ENCODE measurements at places on chromosomes 12 and 14. TPM values are rescaled to one million over a fixed set of nuclear protein-coding genes. Genes with fewer than 3 reads are reported as not detected.
A peak's percentile ranks its signal among the peaks of the same experiment; 100 is the strongest.

The XRCC3 gene
- 68.8 TPM for total RNA-seq

- H3K4me3 ChIP-seq: no peak overlapping the region
- H3K27me3 ChIP-seq: peaks cover 5% of the 10 kb centered on the region
- H3K36me3 ChIP-seq: no peaks in the 10 kb centered on the region
- DNase-seq: no peak
These were observed 30.7 kb downstream of the TMEM229B start for GRCh38 chr14:67457782-67458181.

DNA sequence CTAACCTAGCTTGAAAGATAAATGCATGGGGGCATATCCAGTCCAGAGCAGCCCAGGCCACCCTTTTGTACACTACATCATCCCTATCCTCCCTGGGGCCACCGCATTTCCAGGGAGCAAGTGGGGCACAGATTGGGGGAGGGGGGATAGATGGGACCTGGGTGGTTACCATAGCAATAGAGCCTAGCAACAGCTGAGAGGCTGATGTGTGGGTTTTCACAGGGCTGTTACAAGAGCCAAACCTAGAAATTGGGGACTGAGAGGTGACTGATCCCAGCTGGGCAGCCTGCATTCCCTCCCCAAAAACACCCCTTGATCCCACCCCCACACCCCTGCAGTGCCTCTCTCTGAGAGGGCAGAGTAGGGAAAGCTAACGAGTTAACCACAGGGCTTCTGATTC, 3.7 kb upstream of the ZNF384 start:
- H3K36me3 ChIP-seq: peaks cover 5% of the 10 kb centered on the region
- no peak overlapping the region for H3K4me3 ChIP-seq
- peaks cover 13% of the 10 kb centered on the region for H3K4me1 ChIP-seq
- no peak overlapping the region for H3K27ac ChIP-seq
- H3K27me3 ChIP-seq: peaks cover 4% of the 10 kb centered on the region

The C12orf76 gene
- total RNA-seq: 14.8 TPM

The TOMM20L gene
- total RNA-seq: not detected

GRCh38 chr14:65103150-65103760, 938 bp upstream of the MAX start:
- no peak for DNase-seq
- H3K36me3 ChIP-seq: peaks cover 18% of the 10 kb centered on the region
- H3K4me1 ChIP-seq: peaks cover 42% of the 10 kb centered on the region
- peak overlapping the region; percentile 70 for H3K27ac ChIP-seq
- peaks cover 5% of the 10 kb centered on the region for H3K27me3 ChIP-seq
- H3K4me3 ChIP-seq: peak overlapping the region; percentile 91

- no peak overlapping the region for H3K27ac ChIP-seq
- H3K36me3 ChIP-seq: no peaks in the 10 kb centered on the region
- H3K4me3 ChIP-seq: no peak overlapping the region
These were observed 202.4 kb downstream of the NEDD1 start for GRCh38 chr12:97109441-97109840.

DNA sequence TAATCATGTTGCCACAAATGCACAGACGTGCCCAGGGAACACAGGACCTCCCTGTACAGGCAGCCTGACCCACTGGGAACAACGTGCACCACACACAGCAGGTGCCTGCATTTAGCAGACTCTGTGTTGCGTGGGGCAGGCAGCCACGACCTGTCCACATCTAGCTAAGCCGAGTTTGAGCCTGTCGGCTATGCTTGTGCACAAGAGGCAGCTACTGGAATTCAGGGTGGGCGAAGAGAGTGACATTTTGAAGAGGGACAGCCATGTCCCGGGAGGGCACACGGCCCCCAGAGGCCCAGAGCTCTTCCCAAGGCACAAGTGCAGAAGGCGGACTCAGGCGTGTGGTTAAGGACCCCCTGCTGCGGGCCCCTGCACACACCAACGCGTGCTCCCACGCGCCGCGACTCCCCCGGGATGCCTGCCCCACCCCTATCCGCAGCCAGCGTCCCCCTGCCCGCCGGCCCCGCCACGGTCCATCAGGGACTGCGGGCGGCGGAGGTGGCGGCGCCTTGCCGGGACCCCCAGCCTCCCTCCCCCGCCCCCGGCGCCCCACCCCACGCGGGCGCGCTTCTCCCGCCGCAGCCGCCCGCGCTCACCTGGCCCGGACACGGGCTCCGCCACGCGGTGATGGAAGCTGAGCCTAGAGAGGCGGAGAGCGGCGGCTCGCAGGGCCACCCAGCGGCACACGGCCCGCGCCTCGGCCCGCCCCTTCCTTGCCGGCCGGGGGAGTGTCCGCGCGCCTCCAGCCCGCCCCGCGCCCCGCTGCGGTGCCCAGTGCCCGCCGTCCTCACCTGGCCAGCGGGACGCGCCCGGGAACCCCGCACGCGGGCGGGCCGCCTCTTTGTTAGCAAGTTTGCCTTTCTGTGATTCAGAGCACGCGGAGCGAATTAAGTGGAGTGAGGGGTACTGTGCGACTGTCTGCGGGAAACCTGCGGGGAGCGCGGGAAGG, 125.3 kb upstream of the PRMT8 start:
- no peaks in the 10 kb centered on the region for H3K36me3 ChIP-seq
- no peak overlapping the region for H3K4me3 ChIP-seq
- no peak overlapping the region for H3K27ac ChIP-seq
- peaks cover 23% of the 10 kb centered on the region for H3K27me3 ChIP-seq
- H3K4me1 ChIP-seq: no peaks in the 10 kb centered on the region
- no peak for DNase-seq

The KLHL33 gene
- total RNA-seq: 0.59 TPM

DNA sequence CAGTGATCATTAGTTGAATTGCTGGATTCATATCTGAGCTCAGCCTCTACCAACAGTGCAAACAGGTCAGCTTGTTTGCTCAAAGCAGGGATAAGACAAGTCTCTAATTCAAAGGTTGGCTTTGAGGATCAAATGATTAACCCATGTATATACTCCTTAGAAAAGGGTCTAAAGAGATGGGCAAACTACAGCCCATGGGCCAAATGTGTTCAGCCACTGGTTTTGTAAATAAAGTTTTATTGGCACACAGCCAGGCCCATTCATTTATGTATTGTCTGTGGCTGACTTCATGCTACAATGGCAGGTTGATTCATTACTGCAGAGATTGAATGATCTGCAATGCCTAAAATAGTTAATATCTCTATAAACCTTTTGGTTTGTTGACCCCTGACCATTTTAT, 3.1 kb downstream of the SERPINA4 start:
- H3K27ac ChIP-seq: no peak overlapping the region
- H3K4me1 ChIP-seq: no peaks in the 10 kb centered on the region
- no peak overlapping the region for H3K4me3 ChIP-seq
- no peak for DNase-seq

DNA sequence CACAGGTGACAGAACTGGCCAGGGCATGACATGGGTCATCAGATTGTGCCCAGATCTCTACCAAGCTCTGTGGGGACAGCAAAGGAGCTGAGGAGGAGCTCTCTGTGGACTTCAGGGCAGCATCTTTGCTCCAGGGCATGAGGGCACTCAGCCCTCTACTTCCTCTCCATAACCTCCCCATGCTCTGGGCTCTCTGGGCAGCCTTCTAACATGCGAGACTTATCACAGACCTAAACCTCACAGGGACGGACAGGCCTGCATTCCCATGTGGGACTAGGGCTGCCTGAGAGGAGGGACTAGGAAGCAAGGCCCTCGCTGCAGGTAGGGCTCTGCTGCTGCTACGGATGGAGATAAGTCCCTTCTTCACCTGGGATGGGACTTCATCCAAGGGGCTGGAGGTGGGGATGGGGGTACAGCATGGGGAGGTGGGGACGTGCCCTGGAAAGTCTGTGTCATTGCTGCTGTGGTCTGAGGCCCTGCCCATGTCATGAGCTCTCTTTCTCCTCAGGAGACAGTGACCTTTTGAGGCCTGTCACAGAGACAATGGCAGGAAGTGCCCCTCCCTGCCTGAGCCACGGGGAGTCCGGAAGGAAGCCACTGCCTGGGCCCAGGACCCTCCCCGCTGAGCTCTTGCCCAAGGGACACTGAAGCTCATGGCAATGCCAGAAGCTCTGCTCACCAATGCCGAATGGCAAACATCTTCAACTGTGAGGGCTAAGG, 44.1 kb downstream of the PITPNM2 start:
- H3K4me1 ChIP-seq: peaks cover 41% of the 10 kb centered on the region
- peak overlapping the region; percentile 93 for H3K27ac ChIP-seq
- DNase-seq: peak; percentile 90

The KLRC4 gene
- 33.7 TPM for total RNA-seq

DNA sequence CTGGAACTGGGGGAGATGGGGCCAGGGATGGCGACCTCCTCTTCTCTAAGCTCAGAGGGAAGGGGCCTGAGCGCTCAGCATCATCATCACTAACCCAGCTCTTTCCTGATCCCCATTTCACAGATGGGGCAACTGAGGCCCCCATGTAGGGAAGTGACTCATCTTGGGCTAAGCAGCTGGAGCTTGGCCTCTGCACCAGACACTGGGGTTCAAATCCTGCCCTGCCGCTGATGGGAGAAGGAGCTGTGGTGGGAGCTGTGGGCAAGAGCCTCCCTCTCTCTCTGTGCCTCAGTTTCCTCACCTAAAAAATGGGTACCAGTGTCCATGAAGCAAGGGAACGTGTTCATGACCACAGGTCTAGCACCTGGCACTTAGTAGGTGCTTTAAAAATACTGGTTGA, 2.6 kb upstream of the TRPV4 start:
- H3K27me3 ChIP-seq: peaks cover 43% of the 10 kb centered on the region
- H3K27ac ChIP-seq: no peak overlapping the region
- no peaks in the 10 kb centered on the region for H3K36me3 ChIP-seq
- peaks cover 2% of the 10 kb centered on the region for H3K4me1 ChIP-seq

- H3K36me3 ChIP-seq: peaks cover 3% of the 10 kb centered on the region
- no peak overlapping the region for H3K27ac ChIP-seq
- no peaks in the 10 kb centered on the region for H3K4me1 ChIP-seq
- DNase-seq: no peak
- peaks cover 15% of the 10 kb centered on the region for H3K27me3 ChIP-seq
These were observed 31.7 kb downstream of the FGD4 start for GRCh38 chr12:32431025-32431424.

DNA sequence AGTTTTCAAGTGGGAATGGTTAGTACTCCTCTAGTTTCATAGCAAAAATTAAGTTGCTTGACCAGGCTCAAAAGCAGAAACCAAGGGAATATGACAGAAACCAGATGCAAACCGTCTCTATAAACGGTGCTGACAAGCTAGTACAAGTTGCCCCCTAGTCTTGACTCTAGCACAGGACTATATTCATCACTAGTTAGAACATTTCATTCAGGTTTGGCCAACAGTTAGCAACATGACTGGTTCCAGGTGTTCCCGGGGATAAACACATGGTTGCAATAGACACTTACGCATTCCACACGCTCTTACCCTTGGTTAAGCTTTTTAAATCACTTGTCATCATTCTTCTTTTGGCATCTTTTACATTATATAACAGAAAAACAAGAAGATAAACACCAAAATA, 103.6 kb downstream of the SCFD1 start:
- no peak overlapping the region for H3K4me3 ChIP-seq
- H3K36me3 ChIP-seq: peaks cover 65% of the 10 kb centered on the region
- H3K27ac ChIP-seq: no peak overlapping the region

DNA sequence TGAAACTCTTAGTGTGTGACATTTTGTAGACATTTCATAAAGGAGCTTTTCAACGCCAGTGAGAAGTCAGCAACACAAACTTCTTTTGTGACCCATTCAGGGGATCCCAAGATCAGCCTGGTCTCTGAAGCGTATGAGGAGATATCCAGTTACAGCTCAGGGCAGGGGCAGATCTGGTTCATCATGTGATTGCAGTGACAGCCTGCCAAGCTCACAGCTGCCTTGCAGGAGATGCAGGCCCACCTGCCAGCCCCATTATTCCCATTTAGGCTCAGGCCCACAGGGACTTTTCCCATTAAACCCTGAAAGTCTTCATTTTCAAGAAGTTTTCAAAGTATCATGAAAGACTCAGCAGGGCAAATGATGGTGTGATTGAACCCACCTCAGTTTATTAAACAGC, 38.3 kb downstream of the SRGAP1 start:
- no peaks in the 10 kb centered on the region for H3K4me1 ChIP-seq
- H3K27me3 ChIP-seq: peaks cover 7% of the 10 kb centered on the region
- no peaks in the 10 kb centered on the region for H3K36me3 ChIP-seq
- no peak for DNase-seq

DNA sequence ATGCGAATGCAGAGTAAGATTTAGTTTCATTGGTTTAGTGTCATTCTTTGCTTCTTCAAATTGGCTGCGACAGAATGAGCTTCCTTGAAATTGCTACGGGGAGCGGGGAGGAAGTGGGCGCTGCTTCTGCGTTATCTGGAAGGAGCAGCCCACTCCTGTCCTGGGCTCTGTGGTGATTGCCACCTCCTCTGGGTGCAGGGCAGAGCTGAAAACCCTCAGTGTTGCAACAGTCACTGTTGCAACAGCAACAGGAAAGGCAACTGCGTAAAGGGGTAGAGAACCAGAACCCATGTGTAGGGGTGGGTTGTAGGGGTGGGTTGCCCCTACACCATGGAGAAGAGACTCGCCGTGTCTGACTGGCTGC, 57.7 kb downstream of the MAX start:
- H3K4me1 ChIP-seq: peaks cover 13% of the 10 kb centered on the region
- no peak for DNase-seq
- H3K27me3 ChIP-seq: no peaks in the 10 kb centered on the region
- no peak overlapping the region for H3K4me3 ChIP-seq

GRCh38 chr14:92783813-92784431, 10.2 kb upstream of the GOLGA5 start:
- peaks cover 16% of the 10 kb centered on the region for H3K4me1 ChIP-seq
- peak; percentile 48 for DNase-seq
- H3K27ac ChIP-seq: no peak overlapping the region

DNA sequence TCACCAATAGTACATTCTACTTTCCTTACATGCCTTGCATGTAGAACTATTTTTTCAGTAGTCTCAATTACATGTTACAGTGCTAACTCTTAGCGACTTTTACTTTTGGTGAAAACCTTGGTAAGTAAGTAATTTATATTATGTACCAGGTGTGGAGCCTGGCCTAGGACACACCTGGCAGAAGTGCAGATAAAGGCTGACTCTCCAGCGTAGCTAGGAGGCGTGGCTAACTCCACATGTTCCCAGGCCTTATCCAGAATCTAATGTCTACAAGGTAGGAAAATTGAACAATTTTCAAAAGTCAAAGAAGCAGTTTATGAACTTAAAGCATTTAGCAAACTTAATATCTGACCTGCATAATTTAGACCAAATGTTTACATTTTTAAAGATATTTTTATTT, 157.4 kb downstream of the DHRS2 start:
- no peaks in the 10 kb centered on the region for H3K36me3 ChIP-seq
- H3K27me3 ChIP-seq: peaks cover 32% of the 10 kb centered on the region
- DNase-seq: no peak
- no peaks in the 10 kb centered on the region for H3K4me1 ChIP-seq
- no peak overlapping the region for H3K4me3 ChIP-seq

GRCh38 chr12:29750131-29750927, 33.4 kb downstream of the TMTC1 start:
- no peaks in the 10 kb centered on the region for H3K36me3 ChIP-seq
- H3K27ac ChIP-seq: no peak overlapping the region
- no peak for DNase-seq
- no peak overlapping the region for H3K4me3 ChIP-seq

- H3K4me1 ChIP-seq: no peaks in the 10 kb centered on the region
- no peaks in the 10 kb centered on the region for H3K27me3 ChIP-seq
- H3K27ac ChIP-seq: no peak overlapping the region
- H3K4me3 ChIP-seq: no peak overlapping the region
- no peak for DNase-seq
These were observed 241.6 kb downstream of the EGLN3 start for GRCh38 chr14:33709283-33709682.

GRCh38 chr14:90714811-90715210, 101.4 kb downstream of the TTC7B start:
- H3K36me3 ChIP-seq: no peaks in the 10 kb centered on the region
- no peak for DNase-seq
- H3K27ac ChIP-seq: no peak overlapping the region

GRCh38 chr12:10197879-10198278, 14.8 kb upstream of the GABARAPL1 start:
- H3K4me3 ChIP-seq: no peak overlapping the region
- DNase-seq: no peak
- peaks cover 10% of the 10 kb centered on the region for H3K4me1 ChIP-seq
- H3K27me3 ChIP-seq: peaks cover 24% of the 10 kb centered on the region

Data from activated CD8-positive, alpha-beta memory T cell treated with anti-CD3 and anti-CD28 coated beads, Interleukin-2, amount 10 ng/mL, durations not matched to agents 7 days and 5 days (primary cell).